ENCODE measurements at places on chromosomes 1 and 21.

- DNase-seq = no peak
Observed at GRCh38 chr1:196155586-196155985, 452.7 kb downstream of the KCNT2 start.

GRCh38 chr1:155284476-155284875 lies 7.2 kb downstream of the HCN3 start:
- no peak for DNase-seq

- DNase-seq = no peak
Observed at GRCh38 chr1:157145076-157145475, 6.9 kb upstream of the ETV3 start.

DNA sequence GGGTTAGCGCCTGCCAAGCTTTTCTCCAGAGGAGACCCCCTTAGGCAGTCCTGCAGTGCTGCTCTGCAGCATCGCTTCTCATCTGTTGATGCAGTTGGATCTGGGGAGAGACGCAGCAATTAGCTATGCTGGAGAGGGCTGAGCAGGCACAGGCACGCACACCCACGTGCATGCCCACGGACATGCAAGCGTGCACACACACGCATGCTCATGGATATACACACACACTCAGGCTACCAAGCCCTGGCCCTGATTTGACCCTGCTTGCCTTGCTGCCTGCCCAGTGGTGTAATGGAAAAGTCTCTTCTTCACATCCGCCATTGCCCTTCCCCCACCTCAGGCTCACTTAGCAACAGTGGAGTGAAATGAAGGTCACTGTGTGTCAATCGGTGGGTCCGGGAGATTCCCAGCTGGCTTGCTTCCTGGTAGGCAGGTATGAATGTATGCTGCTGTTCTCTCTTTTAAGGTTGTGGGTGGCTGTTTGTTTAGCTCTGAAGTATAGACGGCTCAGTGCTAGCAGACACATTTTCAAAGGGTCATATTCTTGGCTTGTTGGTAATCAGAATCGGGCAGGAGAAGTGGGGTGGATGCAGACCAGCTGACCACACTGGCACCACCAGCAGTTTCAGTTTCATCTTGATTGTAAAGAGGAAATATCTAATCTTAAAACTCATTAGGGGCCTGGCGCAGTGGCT lies 9.5 kb downstream of the ATP1B1 start:
- DNase-seq = no peak

DNA sequence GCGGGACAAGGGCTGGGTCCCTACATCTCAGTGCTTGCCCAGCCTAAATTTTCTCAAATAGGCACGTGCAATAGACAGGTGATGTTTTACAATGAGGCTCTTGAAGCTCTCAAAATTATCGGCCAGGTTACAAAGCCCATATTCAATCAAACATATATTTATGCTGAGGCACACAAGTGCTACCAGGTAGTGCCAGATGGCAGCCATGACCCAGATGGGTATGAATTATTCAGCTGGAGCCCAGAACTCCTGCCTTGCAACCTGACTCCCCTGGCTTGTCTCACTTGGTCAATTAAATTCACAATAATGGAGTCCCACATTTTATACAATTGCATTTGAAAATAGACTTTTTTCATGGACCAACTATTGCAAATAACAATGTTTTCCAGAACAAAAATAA lies 12.3 kb upstream of the ADAM30 start:
- DNase-seq = no peak

DNA sequence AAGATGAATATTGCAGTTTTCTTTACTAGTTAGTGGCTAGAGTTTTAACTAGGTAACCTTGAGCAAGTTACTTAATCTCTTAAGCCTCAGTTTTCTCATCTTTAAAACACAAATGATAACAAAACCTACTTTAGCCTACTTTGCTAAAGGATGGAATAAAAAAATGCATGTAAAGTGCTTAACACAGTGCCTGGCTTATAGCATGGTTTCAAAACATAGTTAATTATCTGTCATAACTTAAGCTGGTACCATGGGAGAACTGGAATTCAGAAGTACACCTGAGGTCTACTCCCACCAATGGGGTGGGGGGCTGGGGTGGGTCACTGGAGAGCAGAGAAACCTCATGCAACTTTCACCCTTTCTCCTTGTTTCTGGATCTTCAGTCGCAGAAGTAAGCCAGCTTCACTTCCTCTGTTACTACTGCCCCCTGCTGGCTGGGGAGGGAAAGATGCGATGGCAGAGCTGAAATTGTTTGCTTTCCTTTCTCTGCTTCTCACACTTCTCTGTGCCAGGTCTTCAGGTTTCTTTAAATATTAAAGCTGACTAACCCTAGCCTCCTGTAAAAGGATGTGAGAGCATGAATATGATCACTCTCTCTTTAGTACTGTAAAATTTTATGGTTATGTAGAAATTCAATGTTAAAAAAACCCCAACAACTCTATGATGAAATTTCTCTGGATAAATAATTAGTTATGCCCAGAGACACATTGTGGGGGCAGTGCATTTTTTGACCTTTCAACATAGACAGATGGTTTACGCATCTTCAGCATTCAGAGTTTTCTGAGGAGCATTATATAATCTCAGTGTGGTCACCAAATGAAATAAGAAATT lies 324.2 kb downstream of the HLX start:
- peak; percentile 64 for DNase-seq

DNA sequence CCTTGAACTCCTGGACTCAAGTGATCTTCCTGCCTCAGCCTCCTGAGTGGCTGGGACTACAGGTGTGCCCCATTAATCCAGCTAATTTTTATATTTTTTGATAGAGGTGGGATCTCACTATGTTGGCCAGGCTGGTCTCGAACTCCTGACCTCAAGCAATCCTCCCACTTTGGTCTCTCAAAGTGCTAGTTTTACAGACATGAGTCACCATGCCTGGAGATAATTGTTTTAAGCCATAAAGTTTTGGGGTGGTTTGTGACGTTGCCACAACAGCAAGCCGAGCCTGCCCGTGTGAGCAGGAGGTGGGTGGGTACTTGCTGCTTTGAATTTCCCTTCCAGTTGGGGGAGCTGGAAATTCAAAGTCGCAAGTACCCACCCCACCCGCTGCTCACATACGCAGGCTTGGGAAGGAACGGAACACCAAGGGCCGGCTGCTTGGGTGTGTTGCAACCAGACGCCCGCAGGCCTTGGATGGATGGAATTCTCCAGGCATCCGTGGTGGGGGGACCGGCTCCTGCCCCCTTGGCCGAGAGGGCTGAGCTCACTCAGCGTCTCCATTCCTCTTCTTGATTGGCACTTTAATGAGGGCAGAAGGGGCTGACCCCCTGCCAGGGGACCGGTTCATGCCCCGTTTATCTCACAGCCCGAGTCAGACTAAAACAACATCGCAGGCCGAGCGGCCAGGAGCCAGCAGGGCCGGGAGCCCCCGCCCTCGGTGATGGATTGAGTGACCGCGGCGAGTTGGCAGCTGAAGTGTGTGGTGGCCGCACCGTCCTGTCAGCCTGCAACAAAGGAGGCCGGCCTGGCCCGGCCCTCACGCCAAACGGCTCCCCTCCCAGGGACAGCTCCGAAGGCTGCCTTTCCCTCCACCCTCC lies 78.1 kb downstream of the DHRS3 start:
- no peak for DNase-seq

GRCh38 chr1:155184835-155185782 lies 11.5 kb downstream of the TRIM46 start:
- no peak for DNase-seq

GRCh38 chr1:167486090-167486824 lies 32.1 kb downstream of the CD247 start:
- DNase-seq = no peak

- no peak for DNase-seq
Observed at GRCh38 chr1:12541274-12542137, 76.5 kb downstream of the DHRS3 start.

DNA sequence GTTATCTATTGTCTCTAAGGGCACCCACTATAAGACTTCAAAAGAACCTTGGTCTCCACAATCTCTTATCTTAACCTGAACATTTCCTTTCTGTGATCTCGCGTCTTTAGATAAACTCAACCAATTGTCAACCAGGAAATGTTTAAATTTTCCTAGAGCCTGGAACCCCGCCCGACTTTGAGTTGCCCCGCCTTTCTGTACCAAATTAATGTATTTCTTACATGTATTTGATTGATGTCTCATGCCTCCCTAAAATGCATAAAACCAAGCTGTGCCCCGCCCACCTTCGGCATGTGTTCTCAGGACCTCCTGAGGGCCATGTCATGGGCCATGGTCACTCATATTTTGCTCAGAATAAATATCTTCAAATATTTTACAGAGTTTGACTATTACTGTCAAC lies 5.9 kb upstream of the CXADR start:
- DNase-seq = no peak

DNA sequence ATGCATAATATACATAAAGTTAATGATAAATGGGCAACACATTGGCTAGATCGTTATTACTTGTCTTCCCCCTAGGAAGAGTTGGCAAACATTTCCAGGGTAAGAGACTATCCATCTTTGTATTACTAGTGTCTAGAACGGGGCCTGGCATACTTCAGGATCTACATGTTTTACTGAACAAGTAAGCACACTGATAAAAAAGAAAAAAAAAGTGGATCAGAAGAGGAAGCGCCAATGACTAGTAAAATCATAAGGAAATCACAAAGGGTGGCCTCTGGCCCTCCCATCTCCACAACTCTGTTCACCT lies 482 bp downstream of the TM2D1 start:
- DNase-seq = peak; percentile 22

- DNase-seq = no peak
Observed at GRCh38 chr1:116460261-116460660, 87.2 kb downstream of the ATP1A1 start.

- no peak for DNase-seq
Observed at GRCh38 chr1:41365320-41365633, 4.0 kb downstream of the FOXO6 start.

GRCh38 chr1:239913141-239913585 lies 178.5 kb upstream of the FMN2 start:
- DNase-seq = no peak

GRCh38 chr1:203521074-203521794 lies 27.3 kb downstream of the OPTC start:
- no peak for DNase-seq

DNA sequence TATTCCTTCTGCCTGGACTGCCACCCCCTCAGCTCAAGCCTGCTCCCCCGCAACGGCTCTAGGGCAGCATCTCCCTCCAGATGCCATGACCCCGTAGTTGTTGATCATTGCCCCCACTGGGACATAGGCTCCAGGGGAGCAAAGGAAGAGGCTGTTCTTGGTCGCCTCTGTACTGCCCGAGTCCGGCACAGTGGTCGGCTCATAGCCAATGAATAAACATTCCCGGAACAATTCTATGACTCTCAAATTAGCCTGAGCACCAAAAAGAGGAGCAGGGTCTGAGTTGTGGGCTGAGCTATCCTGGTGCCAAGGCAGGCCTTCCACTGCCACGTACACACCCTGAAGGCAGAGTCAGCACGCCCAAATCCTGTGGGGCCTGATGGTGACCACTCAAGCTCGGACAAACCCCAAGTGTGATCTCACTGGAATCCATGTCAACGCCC lies 33.1 kb downstream of the CAPZB start:
- DNase-seq = no peak

DNA sequence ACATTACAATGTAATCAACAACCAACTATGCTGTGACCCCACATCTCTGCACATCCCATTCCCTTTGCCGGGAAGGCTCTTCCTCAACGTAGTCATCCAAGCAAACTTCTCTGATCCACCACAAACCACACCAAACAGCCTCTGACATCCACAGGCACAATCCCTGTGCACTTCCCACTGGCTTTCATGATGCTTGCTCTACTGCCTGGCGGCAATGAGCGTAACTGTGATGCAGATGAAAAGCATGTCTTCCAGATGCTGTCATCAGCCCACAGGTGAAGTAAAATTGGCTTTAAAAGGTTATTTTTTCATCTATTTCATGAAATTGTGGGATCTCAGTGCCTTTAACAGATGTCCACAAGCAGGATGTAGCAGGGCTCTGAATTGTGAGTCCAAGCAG lies 635.2 kb downstream of the SMYD3 start:
- no peak for DNase-seq

DNA sequence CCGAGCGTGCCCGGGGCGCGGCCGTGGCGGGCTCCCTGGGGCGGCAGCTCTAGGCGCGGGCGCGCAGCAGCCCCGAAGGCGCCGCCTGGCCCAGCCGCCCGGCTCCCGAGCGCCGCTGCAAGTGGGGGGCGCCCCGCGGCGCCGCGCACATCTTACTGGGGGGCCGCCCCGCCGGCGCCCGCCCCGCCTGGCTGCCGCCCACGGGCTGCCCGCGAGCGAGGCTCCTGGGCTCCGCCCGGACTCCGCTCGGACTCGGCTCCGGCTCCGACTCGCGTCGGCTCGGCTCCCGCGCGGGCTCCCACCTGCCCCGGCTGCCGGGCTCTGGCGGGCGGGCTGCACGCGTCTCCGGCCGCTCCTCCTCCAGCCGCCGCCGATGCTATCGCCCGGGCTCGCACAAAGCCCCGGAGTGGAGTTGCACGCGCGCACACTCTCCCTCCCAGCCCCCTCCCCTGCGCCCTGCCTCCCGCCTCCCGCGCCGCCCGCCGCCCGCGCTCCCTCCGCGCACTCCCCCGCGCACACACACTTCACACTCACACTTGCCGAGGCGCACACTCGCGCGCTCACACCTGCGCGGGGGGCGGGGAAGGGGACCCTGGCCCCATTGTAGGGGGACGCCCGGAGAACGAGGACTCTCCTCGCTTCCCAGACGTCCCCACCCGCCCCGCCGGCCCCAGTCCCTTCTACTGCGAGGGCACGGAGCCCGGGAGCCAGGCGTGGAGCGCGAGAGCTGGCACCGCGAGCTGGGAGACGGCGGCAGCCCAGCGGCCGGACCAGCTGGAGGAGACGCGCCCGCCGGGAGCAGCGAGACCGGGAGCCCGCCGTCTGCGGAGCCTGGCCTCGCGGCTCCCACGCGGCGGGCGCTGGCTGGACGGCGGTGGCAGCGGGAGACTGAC lies at the start of gene GRIK3:
GRIK3 (minus strand) TSS at position 395 of the 893 bp plus-strand sequence. CDS start 407 bp downstream, outside the sequence.
- DNase-seq = no peak

- DNase-seq = no peak
Observed at GRCh38 chr1:228860911-228861831, 125.9 kb downstream of the RHOU start.

DNA sequence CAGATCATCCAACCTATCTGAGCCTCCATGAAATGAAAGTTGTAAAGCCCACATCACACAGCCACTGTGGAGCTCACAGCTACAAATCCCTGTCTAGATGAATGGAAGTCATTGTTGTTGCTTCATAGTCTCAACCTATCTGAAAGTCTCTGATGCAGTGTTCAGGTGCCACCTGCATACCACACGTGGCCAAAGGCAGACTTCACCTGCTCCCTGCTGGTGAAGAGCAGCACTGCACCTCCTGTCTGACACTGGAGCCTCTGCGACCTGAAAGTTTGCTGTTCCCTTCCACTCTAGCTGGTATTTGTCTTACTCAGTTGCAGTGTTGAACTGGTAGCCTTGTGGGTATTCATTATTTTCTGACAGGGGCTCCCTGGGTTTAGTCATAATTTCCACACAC lies 18.4 kb downstream of the LORICRIN start:
- peak; percentile 1 for DNase-seq
